Left renal cortex interstitium (tissue), 4 donors: ENCODE measurements at places on chromosomes 6 and 20. TPM values are rescaled to one million over a fixed set of nuclear protein-coding genes. Genes with fewer than 3 reads are reported as not detected.
A peak's percentile ranks its signal among the peaks of the same experiment; 100 is the strongest.

DNA sequence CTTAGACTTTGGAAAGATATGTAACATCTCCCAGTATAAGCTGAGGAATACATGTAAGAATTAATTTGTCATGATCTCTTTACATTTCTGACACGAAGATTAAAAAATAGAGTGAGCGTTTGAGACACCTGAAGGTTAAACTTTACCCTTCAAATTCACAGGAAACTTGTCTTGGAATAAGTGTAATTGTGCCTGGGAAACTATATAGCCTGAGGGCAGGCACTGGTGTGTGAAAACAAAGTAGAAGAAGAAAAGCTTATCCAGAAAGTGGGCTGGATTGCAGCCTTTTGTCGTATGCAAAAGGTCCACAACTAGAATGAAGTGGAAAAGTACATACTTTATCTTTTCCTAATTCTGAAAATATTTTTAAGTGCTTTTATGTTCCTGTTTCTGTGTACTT is 275.7 kb upstream of the TCF21 start:
- no peak for DNase-seq

FERMT1 gene
- 2.7 TPM for polyA plus RNA-seq

DNA sequence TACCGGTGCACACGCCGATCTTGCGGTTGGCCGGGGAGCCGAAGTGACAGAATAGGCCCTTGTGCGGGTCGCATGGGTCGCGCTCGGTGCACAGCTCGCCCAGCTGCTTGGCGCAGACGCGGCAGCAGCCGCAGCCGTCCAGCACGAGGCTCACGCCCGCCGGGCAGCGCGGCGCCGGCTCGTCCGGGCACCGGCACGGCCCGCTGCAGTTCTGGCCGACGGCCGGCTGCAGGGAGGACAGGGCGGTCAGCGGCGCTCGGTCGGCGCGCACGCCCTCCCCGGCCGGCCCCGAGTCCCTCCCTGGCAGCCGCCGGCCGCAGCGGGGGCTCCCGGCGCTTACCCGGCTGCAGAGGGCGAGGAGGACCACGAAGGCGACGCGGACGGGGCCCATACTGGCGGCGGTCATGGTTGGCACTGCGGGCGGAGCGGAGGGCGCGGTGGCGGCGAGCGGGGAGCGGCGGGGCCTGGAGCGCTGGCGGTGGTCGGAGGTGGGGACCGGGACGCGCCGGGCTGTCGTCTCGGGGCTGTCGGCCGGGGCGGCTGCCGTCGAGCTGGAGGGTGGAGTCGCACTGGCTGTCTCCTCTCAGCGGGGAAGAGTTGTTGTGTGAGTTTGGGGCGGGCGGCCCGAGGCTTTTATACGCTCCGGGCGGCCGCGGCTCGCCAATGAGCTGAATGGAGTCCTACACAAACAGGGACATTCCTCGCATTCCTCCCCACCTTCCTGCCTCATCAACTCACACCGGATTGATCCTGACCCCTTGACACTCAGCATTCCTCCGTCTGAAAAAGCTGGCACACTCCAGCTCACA is at the start of gene CCN2:
TSS of gene CCN2 (minus strand) at position 606 of the 809 bp plus-strand sequence. CDS start at position 406, 200 bp downstream.
- DNase-seq = peak; percentile 87

ELOVL5 gene
- polyA plus RNA-seq = 77.7 TPM

DNA sequence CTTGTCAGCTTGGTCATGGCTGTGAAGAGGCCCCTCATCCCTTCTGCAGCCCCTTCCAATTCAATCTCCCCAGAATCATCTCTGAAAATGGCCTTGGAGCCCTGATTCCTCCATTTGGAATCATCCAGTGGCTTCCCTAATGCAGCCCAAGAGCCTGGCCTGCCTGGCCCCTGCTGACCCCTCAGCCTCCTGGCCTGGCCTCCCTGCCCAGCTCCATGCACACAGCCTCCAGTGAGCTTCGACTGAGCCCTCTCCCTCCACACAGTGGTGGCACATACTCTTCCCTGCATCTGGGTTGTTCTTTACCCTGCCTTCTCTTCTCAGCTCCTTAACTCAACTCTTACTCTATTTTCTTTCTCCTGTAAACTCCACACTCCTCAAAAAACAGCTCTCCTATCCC is 120.9 kb downstream of the ANKRD60 start:
- DNase-seq = no peak

DNA sequence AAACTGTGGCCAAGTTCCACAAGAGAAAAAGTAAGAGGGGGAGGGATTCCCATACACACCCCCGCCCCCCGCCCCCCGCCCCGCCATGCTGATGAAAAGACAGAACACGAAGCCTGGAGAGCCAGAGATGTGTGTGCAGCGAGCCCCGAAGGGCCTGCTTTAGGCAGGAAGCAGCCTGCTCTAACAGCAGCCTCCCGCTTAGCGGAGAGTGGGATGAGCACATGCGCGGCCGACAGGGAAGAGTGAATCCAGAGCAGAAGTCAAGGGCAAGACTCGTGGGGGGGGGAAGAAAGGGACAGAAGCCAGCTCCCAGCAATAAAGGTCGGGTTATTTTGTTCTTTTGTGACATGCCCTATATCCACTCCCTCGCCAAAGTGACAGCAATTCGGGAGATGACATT is 67.2 kb upstream of the PTGIS start:
- no peak for DNase-seq

FAM83C gene
- not detected for polyA plus RNA-seq

GRCh38 chr20:2303673-2304072 is 7.9 kb downstream of the TGM3 start:
- no peak for DNase-seq

GRCh38 chr6:79201983-79202382 is 32.5 kb downstream of the HMGN3 start:
- DNase-seq = no peak
